NCI-H1436 treated with DMSO at 0.1 percent for 48 hours (cell line): ENCODE measurements at places on chromosomes 13 and 19.

GRCh38 chr19:4403005-4403761 is 743 bp downstream of the CHAF1A start:
- no peak for DNase-seq

- no peak for DNase-seq
Observed at GRCh38 chr19:29543381-29543780, 17.6 kb downstream of the VSTM2B start.

DNA sequence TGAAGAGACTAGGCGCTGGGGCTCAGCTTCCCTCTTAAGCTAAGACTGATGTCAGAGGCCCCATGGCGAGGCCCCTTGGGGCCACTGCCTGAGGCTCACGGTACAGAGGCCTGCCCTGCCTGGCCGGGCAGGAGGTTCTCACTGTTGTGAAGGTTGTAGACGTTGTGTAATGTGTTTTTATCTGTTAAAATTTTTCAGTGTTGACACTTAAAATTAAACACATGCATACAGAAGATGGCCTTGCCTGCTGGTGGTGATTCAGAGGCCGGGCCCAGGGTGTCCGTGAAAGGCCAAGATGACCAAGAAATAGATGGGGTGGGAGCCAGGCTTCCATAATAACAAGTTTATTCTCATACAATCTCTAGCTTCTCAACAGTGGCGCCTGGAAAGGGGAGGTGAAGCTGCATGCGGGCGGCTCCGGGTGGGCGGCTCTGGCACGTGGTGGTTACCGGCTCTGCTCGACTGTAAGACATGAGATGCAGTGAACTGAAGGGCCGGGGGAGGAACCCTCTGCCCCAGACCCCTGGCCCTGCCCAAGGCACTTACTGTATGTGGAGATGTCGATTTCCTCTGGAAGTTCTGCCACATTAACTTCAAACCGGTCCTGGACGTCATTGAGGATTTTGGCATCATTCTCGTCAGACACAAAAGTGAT is 10.5 kb downstream of the DDX39A start:
- DNase-seq = no peak

DNA sequence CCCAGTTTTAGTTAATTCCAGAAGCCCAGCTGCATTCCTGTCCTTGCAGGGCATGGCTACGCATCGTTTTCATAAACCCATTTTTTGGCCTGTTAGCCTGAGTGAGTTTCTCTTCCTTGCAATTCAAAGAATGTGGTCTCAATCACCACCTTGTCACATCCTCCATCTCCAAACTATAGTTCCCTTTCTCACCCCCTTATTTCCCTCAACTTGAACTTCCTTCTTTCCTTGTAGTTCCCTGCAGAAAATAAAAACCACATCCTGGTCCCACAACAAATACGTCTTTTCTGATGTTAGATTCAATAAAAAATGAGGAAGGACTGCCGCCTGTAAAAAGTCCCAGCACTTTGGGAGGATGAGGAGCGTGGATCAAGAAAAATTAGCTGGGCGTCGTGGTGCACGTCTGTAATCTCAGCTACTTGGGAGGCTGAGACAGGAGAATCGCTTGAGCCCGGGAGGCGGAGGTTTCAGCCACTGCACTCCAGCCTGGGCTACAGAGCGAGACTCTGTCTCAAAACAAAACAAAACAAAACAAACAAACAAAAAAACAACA is 13.2 kb downstream of the ADGRE3 start:
- DNase-seq = no peak

DNA sequence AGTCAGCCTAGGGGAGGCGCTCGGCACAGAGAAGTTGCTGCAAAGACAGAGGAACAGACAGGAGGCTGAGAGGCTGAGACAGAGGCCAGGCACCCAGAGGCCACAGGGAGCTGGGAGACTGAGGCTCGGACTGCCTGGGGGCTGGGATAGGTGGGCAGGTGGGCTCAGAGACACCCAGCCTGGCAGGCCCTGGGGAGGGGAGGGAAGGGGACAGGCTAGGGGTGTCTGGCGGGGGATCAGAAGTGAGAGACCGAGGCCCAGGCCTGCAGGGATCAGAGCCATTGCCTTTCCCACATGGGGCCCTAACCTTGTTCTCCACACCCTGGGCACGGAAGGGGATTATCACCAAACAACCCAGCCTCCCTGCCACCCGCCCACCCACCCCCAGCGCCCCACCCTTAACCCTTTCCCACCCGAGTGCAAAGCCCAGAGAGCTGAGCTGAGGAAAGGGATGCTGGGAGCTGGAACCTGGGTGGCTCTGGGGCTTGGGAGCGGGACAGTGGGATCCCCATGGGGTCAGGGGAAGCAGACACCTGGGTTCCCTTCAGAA is 1.3 kb downstream of the NTN5 start:
- DNase-seq = no peak

DNA sequence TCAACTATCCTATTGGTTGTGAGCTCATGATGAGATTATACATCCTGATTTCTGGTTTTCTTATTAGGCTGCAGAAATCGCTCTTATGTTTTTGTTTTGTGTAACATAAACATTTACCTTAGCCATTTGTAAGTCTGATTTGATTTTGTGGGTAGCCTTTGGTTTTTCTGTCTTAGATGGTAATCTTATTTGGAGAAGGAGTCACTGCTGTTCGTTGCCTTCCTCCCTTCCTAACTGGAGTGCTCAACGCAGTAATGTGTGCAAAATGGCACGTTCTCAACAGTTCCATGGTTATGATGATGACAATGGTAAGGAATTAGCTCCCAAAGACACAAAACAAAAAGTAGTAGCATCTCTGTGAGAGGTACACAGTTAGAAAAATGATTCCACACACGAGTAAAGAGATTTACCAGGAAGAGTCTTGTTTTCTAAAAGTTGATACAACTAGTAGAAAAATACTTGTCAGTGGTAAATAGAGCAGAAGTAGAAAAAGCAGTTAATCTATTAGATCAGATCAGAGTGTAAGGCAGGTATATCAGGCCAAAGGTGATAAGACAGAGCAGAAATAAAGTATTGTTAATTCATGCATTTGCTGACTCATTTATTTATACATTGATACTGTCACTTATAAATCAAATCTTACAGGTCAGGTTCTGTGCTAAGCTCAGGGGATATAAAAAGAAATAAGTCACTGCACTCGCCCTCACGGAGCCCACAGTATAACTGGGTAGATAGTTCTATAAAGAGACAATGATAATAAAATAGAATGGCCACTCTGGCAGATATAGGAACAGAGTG is 270.0 kb downstream of the NALCN start:
- no peak for DNase-seq

- DNase-seq = no peak
Observed at GRCh38 chr19:57872450-57872849, 16.4 kb downstream of the ZNF814 start.

DNA sequence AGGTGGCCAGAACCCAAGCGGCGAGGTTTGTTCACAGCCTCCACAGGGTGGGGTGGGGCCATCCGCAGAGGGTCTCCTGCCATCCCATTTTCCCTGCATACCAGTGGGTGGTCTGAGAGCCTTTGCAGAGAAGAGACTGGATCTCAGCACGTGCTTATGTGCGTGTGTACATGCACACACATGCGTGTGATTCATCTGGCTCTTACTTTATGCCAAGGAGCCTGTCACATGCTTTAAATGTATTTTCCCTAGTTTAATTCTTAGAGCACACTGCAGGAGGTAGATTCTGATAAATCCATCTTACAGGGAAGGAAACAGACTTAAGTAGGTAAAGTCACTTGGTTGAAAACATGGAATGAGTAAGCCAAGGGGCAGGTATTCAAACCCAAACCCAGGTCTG is 47.1 kb downstream of the CAPN12 start:
- no peak for DNase-seq

DNA sequence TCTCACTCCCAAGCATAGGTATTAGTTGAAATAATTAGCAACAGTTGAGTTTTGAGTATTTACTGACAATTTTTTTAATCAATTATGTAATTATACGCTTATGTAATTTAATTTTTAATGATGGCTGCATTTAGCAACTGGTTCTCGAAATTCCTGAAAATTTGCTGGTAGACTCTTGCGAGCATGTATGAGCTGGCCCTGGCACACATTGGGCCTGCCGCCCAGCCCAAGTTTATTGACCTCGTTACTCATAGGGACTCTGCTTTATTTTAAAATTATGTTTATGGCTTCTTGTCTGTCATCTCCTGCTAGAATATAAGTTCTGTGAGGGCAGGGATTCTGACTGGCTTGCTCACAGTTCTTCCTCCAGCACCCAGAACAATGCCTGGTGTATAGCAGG is 6.7 kb downstream of the KLK14 start:
- no peak for DNase-seq

DNA sequence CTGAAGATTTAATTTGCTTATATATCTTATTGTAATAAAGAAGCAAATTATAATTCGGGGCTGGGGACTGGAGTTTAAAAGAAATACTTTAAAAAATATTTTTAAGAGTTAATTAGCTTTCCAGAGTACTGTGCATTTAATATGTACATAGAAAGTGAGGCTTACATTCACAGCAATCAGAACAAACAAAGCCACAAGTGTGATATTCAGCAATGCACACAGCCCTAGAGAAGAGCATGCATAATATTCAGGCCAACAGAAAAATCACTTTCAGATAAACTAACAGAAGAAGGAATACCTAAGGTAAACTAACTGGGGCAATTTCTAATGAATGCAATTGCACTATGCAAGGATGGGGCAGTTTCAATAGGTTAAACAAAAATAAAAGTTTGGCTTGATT is 241.8 kb downstream of the GPC6 start:
- DNase-seq = no peak

- no peak for DNase-seq
Observed at GRCh38 chr13:110921695-110922094, 6.8 kb upstream of the ANKRD10 start.

DNA sequence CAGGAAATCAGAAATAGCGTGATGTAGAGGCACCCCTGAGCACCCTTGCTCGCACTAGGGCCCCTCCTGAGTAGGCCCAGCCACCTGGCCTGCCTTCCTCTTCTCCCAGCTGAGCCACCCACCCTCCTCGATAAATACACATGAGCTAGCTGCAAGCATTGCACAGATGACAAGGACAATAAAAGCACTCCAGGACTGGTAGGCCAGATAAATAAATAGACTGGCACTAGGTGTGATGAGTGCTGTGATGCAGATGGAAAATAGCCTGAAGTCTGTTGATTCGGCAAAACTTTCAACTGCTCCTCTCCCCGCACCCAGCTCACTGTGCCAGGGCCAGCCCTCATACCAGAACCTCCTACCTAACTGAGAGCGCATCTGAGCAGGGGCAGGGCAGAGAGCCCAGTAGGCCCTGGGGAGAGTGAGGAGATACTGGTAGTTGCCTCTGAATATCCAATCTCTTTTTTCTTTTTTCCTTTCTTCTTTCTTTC is 54.5 kb upstream of the GPI start:
- no peak for DNase-seq

DNA sequence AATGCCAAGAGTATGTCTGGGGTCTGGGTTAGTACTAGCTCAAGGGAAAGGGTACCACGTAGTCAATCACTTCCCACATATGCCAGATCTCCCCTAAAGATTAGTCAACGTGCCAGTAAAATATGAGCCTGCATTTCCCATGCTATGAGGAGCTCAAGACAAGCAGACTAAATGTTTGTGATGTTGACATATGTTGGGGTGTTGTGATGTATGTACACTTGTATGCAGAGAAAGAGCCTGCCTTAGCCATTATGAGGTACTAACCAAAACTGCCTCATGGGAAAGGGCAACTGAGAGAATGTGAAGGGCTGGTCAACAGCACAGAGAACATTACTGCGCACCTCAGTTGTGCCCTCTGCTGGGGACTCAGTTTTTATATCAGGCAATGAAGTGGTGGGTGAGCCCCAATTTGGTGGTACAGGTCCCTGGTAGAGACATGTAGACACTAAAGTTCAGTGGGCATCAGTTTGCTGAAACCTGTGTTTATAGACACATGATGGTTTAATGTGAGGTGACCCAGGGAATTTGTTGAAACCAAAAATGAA is 287.0 kb downstream of the DCT start:
- DNase-seq = no peak

DNA sequence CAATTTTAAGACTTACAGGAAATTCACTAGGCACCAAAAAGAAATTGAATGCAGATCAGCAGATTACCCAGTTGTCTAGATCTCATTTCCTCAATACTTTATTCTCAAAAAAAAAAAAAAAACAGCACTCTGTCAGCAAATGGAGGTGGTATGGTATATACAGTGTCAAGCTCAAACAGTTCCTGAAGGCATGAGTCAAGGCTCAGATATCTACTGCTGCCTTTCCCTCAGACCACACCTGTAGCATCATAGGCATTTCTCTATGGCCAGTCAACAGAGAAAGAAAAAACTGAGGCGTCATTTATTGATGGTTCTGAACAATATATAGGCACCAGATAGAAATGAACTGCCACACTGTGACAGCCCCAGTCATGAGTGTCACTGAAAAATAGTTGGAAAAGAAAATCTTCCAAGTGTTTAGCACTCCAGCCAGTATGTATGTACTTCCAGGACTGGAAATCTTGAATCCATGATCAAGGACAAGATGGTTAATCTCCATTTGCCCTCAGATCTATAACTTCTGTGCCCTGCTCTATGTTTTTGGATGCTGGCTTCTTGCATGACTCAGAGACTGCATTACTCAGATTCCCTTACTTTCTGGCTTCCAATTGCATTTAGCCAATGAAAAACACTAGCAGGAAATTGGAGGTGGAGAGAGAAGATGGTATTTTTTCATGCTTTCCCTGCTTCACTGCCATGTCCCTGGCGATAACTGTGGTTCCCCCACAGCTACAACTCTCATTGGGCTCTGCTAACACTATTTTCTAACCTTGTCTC is 8.4 kb upstream of the COG3 start:
- DNase-seq = no peak

DNA sequence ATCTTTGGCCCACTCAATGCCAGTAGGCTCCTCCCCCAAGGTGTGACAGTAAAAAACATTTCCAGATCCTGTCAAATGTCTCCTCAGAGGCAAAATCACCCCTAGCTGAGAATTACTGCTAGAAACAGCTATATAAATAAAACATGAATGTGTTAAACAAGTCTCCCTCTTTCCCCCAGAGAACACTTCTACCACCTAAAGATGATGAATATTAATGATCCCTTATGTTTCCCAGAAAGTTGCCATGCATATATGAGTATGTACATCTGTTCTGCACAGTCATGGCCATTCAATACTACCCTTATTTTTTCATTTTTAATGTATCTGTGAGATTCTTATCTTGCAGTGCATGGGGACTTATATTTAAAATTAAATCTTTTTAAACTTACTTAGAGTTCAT is 230.0 kb downstream of the SHISA2 start:
- no peak for DNase-seq

GRCh38 chr19:478236-478903 is 17.5 kb upstream of the SHC2 start:
- DNase-seq = no peak

GRCh38 chr13:28179974-28180373 is 41.6 kb downstream of the PAN3 start:
- no peak for DNase-seq
